ENCODE measurements at places on chromosomes 7 and 10.

GRCh38 chr10:119306514-119306951 is 99.2 kb downstream of the GRK5 start:
- DNase-seq, result peak; percentile 84

GRCh38 chr7:88090671-88091070 is 129.2 kb downstream of the SRI start:
- no peak for DNase-seq

DNA sequence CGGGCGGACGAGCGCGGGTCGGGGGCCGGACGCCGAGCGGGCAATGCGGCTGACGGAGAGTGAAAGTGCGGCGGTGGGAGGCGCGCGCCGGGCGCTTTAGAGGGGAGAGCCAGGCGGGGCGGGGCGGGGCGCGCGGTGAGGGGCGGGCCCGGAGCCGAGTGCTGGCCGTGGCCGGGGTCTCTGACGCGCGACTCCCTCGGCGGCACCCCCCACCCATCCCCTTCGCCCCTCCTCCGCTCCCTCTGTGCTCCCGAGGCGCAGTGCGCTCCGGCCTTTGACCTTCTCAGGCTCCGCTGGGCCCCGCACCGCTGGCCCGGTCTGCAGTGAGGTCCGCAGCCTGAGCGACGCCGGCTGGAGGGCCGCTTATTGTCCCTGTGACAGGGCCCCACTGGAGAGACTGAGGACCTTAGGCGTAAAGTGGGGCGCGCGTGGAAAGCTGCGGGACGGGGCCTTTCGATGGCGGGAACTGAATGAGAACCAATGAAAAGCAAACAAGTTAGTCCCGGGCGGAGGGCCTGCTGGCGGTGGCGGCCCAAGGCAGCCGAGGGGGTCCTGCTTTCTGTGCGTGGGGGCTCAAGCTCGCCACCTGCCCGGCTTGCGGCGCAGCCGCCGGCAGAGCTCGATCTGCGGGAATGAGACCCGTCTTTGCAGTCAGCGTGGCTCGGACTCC is at the start of gene CXCL12:
Gene CXCL12, minus strand, starts transcription at position 72 of the 670 bp plus-strand sequence. CDS start 92 bp downstream, outside the sequence.
- DNase-seq, result no peak

GRCh38 chr10:29698773-29699490 is 64.2 kb upstream of the SVIL start:
- no peak for DNase-seq

- DNase-seq, result no peak
Observed at GRCh38 chr10:109451879-109452278, 471.4 kb downstream of the XPNPEP1 start.

DNA sequence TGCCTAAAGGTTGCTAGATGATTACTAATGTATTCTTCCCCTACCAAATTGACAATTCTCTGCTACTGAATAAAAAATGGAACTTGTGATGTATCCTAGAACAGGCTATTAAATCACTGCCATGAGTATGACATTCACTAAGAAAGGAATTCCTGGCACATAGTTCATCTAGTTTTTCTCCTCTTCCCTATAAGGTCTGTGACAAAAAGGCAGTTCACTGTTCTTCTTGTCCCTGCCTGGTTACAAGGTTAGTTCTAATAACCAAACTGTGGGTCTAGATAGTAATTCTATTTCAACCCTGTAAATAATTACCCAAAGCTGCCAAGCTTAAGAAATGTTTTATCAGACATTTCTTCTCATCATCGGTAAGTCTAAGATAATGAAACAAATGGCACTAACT is 245.6 kb downstream of the BICC1 start:
- DNase-seq, result no peak

- DNase-seq, result no peak
Observed at GRCh38 chr7:27193335-27194001, 6.4 kb downstream of the HOXA13 start.

DNA sequence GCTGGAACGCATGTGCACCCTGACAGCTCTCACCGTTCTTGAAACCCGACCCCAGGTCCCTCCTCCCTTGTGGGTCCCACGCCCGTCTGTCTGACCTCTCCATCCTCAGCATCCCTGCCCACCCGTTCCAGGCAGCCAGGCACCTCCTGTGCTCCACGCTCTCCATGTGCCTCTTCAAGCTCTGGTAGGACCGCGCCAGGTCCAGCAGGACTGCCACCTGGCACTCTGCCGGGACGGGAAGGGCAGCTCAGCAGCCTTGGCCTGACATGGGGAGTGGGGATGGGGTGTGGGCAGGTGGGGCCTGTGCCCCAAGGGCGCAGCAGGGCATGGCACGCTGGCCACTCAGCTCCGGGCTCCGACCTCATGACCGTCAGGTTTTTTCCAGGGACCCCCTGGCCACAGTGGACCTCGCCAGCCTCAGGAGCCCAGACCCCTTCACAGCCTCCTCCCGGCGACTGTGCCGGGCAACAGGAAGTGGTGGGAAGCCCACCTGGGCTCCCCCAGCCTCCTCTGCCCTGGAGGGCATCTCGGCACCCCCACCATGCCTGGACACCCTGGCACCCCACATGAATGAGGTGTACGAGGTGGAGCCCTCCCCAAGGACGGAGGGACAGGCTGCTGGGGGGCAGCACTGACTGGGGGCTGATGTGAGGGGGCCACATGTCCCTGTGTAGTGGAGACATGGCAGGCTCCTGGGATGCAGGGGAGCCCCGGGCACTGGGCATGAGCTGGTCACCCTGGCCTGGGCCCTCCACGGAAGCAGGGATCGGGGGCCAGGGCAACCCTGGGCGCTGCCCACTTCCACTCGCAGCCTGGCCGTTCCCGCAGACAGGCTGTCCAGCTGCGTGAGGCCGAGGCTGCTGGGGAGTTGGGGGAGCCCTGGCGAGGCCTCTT is 25.1 kb upstream of the NKX6-2 start:
- no peak for DNase-seq

DNA sequence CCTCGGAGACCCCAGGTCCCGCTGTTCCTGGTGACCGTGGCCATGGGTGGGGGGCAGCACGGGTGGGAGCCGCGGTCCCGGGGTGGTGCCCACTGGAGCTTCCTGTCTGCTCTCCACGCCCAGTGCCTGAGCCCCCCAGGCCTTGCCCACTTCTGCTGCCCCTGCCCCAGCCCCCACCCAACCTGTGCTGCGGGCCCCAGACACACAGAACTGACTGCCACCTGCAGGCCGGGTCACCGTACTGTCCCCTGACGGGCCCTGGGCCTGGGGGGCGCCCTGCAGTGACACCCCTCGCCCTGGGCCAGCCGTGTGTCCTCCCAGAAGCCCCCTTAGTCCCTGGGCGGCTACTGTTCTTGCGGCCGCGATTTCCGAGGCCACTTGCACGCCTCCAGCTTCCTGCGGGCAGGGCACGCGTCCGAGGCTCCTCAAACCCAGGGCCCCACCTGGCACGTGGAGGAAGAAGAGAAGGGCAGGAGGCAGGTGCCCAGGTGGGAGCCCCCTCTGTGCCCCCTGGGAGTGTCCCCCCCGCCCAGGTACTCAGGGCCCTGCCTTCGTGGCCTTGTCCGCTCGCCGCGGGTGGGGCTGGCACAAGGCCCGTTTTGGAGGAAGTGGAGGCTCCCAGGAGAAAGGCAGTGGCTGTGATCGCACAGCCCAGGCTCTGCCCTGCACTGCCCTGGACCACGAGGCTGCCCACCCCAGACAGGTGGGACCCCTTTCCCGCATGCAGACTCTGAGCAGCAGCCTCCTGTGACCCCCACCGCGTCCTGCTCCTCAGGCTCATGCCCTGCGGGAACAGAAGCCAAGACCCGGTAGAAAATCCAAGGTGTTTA is 10.4 kb downstream of the TMEM184A start:
- no peak for DNase-seq

DNA sequence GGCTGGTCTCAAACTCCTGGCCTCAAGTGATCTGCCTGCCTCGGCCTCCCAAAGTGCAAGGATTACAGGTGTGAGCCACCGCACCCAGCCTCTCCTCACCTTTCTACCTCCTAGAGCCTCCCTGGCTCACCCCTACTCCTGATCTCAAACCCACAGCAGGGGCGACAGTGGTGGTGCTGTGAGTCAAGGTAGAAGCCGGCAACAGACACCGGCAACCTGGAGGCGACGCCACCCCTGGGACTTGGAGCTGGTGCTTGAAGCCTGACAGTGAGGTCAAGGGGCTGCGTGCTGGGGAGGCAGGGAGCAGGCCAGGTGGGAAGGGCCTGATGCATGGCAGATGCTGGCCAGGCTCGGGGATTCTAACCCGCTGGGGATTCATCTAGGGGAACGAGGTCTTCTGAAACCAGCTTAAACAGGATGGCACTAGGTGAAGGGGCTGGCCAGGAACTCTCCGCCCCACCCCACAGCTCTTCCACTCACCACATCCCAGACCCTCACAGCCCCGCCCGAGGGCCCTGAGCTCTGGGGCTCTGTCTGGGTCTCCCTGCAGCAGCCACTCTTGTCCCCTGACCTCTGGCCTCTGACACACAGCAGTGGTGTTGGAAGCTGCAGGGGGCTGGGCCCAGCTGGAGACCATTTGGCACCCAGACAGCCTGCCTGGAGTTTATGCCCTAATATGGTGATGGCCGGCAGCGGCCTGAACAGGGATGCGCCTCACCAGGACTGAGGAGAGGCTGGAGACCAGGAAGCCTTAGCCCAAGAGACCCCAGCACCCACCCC is 16.4 kb downstream of the KCNH2 start:
- no peak for DNase-seq

DNA sequence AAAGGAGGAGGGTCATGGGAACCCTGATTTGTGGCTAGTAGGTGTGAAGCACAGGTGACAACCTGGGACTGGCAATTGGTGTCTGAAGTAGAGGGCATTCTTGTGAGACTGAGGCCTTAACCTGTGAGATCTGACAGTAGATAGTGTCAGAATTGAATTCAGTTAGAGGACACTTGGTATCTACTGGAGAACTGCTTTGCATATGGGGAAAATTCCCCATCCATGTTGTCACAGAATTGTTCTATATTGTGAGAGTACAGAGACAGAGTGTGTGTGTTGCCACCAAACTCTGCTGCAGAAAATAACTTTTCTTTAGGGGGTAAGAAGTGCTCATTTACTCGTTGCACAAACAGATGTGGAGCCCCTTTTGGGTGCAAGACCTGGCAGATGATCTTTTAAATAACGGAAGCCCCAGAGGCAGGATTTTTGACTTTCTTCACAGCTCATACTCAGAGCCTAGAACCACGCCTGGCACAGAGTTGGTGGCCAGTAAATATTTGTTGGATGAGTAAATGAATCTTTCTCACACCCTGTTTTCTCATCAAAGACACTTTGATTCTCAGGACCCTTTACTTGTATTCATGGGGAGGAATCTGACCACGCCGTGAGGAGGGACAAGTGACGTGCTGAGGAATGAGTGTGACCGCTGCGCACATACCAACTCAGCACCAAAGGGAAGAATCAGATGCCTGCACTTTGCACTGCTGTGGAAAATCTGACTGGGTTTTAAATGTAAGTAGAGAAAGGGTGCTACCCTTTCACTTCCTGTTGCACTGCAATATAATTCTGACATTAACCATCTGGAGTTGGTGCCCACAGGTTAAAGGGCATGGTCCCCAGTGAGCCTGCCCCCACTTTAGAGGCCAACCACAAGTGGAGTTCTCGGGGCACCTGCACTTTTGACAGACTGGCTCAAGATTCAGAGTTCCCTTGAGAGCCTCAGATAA is 39.2 kb upstream of the SDHAF3 start:
- no peak for DNase-seq

DNA sequence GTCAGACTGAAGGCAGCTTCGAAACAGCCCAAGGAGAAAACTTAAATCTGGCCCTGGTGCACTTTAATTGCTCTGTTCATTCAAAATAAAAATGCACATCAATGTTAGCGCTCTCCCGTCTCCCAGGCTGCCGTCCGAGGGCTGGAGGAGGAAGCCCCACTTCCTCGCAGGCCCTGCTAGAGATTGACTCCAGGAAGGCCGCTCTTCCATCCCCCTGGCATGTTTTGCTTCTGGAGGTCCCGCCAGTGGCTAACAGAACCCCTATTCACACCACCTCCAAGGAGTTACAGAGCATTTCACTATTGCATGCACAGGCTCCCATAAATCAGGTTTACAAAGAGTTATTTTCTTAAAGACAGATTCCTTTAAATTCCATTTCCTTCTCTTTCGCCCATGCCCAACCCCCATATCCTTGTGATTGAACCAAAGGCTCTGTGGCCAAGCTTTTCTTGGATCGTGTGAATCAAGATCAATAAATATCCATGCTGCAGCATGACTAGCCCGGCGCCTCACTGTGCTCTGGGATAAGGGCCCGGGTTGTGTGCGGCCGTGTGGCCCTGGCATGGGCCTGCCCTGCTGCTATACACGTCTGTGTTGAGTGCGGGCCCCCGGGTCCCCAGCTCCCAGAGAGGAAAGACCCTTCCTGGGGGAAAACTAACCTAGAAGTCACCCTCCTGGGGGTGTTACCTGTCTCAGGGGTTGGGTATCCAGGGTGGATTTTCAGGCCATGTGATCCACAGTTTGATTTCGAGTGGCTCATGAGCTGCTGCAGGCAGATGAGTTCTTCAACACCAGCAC is 118.7 kb upstream of the GDF10 start:
- no peak for DNase-seq

GRCh38 chr10:52649511-52649910 is 123.1 kb downstream of the MBL2 start:
- DNase-seq, result no peak

DNA sequence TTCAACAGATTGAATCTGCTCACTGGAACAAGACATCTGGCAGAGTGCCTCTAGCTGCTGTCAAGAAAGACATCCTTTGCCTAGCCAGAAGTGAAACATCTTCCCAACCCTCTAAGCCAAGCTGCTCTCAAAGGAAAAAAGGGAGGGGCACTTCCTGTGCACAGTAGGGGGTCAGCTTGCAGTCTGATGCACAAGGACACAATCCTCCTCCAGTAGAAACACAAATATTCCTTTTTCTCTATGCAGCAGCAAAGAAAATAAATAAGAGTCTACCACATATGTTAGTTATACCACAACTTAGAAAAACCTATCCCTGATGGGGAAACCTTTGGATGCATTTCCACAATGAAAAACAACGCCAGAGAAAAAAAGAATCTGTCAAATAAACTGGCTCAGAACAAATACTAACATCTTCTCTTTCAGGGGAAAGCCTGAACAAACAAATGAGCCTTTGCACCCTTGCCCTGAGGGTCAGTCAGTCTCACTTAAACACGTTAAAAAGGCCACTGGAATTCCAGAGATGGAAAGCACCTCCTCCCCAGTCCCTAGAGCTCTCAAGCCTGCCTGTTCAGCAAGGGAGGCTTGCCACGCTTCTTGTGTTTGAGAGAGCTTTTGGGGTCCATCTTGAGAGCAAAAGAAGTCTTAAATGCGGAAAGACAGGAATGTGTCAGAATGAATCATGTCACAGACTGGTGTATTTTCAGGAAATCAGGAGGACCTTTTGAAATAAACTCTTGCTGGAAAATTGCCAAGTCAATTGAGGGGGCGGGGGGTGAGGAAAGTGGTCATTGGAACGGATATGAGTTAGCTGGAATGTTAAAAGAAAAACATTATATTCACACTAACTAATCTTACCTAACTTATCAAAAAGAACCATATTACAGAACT is 7.5 kb downstream of the LAMB1 start:
- DNase-seq, result no peak

Measured in CD4-positive, alpha-beta T cell treated with Interleukin-4 for 4 hours (primary cell).